Astrocyte of the spinal cord (primary cell): ENCODE measurements at places on chromosomes 7 and 10.

- peak; percentile 35 for DNase-seq
These were observed 33.9 kb downstream of the MTPN start for GRCh38 chr7:135943134-135943879.

GRCh38 chr7:13839063-13839462 is 150.4 kb downstream of the ETV1 start:
- no peak for DNase-seq

- peak; percentile 47 for DNase-seq
These were observed 186.1 kb downstream of the ZNF365 start for GRCh38 chr10:62560201-62560819.

DNA sequence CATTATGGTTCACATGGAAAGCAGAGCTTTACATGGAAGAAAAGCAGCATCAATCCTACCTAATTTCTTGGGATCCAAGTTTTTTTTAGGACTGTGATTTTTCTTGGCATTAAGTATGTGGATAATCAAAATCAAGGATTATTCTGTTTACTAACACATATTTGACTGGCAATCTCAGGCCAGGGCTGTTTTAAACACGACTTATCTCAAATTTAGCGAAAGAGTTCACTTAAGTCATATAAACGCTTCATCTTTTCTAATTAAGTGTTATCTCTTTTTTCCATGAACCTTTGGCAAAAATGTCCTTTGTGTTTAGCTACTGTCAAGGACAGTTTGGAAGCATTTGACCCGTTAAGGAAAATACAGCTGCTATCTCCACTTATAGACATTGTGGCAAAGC is 92.0 kb downstream of the GNAI1 start:
- DNase-seq = no peak

GRCh38 chr7:64559206-64559605 is 3.7 kb downstream of the ZNF680 start:
- DNase-seq = peak; percentile 42

DNA sequence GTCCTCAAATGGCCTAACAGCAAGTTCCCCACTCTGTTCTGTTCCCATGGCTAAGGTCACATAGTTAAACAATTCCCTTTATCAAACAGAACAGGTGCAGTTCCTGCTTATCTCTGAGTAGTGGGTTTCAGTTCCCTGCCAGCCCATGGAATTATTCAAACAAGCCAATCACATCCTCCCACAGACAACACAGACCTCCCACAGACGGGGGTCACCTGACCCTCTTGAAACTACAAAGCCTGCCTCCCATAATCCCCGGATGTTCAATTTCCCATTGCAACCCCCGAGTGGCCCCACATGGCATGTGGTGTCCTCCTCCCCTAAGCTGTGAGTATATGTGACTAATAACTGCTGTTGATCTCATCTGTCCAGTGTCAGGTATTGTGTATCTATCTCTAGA is 64.1 kb downstream of the TMEM168 start:
- no peak for DNase-seq

DNA sequence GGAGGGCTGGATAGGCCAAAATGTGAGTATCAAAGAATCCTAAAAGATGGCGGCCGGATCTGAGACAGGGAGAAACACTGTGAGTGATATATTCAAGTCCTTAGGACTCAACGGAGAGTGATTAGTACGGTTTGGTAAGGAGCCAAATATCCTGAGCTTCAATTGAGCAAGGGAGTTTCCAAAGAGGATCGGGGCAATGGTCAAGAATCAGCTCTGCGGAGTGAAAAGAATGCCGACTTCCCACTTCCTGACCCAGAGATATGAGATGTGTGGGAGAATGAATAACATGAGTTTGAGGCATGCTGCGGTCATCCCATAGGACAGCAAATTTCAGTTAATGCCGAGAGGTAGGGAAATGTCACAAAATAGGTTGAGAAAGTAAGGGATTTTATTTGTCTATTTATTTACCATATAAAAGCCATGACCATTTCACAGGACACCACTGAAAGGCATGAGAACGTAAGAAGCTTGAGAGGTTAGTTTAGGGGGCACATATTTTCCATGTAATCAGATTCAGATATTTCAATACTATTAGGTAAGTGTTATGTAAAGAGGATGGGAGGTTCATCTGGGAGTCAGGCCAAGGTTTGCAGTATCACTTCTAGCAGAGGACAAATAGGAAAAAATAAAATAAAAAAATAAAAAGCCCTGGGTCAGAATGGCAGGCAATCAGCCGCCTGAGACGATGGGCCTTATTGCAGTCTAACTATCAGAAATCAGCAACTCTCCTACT is 165.6 kb downstream of the HGF start:
- peak; percentile 74 for DNase-seq

DNA sequence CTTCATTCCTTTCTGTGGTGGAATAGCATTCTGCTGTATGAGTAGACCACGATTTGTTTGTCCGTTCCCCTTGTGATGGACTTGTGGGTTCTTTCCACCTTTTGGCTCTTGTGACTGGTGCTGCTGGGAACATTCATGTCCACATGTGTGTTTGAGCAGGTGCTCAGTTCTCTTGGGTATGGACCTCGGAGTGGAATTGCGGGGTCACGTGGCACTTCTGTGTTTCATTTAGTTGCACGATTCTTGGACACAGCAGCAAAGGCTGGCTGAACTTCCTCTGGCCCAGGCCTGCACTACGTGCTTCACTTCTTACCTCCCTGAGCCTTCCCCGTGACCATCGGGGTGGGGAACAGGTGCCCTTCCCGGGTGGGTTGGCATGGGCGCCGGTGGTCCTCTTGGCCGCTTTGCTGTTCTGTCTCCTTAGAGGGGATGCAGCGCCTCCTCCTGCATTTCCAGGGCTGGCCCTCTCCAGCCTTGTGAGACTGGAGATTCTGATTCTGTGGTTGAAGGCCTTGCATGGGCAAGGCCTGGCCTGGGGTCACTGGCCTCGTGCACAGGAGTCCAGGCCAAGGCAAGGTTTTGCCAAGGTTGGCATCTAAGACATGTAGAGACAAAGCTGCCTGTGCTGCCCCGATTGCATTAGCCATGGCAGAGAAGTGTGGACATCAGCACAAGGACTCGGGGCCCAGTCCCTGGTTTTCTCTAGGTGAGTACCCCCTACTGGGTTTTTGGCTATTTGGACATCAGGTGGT is 25.1 kb downstream of the DOCK1 start:
- no peak for DNase-seq

GRCh38 chr10:126876456-126876855 is 28.8 kb upstream of the DOCK1 start:
- no peak for DNase-seq

DNA sequence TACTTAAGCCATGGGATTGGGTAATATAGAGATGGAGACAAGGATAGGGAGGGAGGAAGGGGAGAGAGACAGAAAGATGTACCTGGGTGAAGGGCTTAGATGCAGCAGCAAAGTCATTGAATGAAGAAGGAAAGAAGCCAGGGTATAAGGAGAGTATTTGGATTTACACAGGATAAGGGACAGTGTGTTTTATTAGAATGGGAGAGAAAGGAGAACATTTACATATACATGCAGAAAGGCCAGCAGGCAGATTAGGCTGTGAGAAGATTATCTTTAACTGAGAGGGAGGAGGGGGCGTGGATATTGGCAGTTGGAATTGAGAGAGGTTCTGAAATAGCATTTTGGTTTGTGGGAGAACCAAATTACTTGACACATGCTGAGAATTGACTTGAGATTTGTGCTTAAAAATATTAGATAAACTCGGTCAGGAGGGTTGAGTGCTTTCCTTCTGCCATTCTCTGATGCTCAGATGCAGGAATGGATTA is 161.5 kb upstream of the ZNF804B start:
- no peak for DNase-seq

GRCh38 chr10:108787932-108788331 is 1135.4 kb downstream of the XPNPEP1 start:
- peak; percentile 50 for DNase-seq

- DNase-seq = peak; percentile 90
These were observed 60.6 kb downstream of the PRTFDC1 start for GRCh38 chr10:24891823-24892222.

DNA sequence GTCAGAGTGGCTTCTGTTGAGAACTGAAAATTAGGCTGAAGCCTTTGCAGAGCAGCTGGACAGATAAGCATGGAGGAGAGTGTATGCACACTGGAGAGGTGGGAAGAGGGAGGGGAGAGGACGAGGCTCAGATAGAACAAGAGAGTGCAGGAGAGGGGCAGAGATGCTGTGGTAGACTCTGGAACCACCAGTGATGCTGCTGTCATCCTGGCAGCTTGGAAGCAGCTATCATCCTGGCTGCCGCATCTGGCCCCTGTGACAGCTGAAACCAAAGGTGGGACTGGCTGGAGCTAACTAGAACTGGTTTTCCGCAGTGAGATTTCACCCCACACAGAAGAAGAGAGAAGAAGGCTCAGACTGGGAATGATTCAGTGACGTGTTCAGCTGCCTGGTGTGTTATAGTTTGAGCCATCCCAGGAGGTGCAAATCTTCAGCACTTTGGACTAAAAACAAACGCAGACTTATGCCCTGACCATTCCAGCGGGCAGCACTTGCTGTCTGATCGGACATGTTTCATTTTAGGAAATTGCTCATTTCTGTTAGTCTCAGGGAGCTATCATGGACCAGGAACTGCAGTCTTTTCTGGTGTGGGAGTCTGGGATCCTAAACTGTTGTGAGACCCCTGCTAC is 38.4 kb downstream of the EEPD1 start:
- peak; percentile 13 for DNase-seq

DNA sequence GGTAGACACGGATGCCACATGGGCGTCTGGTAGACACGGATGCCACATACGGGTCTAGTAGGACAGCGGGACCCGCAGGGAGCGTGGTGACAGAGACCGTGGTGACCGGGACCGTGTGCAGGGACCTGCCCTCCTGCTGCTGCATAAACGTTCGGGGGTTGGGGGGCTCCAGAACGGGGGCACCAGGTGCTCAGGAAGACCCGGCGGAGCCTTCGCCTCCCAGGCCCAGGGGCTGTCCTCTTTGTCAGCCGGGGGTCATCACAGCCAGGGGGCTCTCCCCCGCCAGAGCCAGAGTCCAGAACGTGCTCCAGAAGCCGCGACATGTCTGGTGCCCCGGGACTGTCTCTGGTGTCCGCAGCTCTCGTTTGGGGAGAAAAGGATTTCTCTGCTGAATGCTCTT is 69.2 kb upstream of the ADGRA1 start:
- no peak for DNase-seq

DNA sequence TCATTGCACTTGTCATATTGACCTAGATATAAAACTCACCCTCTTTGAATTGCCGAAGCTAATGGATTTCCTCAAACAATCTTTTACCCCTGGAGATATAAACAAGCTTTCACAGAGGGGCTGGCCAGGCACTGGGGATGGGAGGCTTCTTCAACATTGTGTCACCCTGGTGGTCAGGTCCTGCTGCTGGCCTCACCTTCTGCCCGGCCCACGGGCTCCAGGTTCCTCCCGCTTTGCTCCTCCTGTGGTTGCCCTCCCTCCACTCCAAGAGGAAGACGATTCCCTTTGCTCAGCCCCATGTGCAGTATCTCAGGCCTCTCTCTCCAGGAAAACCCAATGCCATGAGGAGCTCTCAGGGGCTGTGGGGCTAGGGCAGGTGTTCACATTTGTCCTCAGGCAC is 118.1 kb upstream of the ADCY1 start:
- DNase-seq = no peak

DNA sequence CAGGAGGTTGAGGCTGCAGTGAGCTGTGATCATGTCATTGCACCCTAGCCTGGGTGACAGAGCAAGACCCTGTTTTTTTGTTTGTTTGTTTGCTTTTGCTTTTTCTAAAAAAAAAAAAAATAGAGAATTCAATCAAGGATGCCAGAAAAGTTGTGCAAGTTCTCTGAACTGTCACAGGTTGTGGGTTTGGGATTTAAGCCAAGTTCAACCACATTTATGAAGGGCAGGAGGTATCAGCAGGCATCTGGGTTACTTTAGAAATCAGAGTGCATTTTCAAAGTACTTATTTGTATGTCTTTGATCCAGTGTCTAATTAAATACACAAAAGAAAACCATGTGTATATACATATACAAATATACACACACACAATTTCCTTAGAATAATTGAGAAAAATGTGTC is 151.2 kb upstream of the MINDY3 start:
- DNase-seq = no peak

GRCh38 chr7:94380264-94380663 is 14.4 kb upstream of the COL1A2 start:
- no peak for DNase-seq

GRCh38 chr7:84469034-84469433 is 274.4 kb upstream of the SEMA3A start:
- peak; percentile 15 for DNase-seq

GRCh38 chr10:24449321-24449740 is 240.4 kb downstream of the KIAA1217 start:
- DNase-seq = peak; percentile 71

GRCh38 chr7:47179812-47180515 is 401.9 kb downstream of the TNS3 start:
- DNase-seq = peak; percentile 72

GRCh38 chr10:62735464-62736167 is 68.9 kb upstream of the ADO start:
- peak; percentile 16 for DNase-seq

- DNase-seq = peak; percentile 74
These were observed 119.3 kb upstream of the CACNA2D1 start for GRCh38 chr7:82562716-82563404.

- DNase-seq = no peak
These were observed 169.6 kb upstream of the FAM171A1 start for GRCh38 chr10:15540727-15541126.

- DNase-seq = no peak
These were observed 36.0 kb upstream of the FAM20C start for GRCh38 chr7:156111-157007.

DNA sequence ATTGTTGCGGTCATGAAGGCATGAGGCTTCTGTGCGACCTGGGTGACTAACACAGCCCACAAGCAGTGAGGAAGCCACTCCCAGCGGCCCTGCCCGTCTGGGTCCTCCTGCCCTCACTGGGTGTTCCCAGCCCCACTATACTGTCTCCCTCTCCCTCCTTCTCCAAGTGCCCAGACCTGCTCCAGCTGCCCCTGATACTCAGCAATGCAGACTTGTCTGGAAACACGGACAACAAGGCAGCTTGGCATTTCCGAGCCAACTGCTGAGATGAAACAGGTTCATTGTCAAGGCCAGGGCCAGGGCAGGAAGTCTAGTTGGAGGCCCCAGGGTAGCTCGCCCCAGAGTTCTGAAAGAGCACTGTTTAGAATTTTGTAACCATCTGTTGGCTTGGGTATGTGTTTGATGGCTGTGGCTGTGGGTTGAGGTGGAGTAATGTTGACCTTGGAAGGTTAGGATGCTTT is 95.7 kb downstream of the RBM20 start:
- peak; percentile 34 for DNase-seq

DNA sequence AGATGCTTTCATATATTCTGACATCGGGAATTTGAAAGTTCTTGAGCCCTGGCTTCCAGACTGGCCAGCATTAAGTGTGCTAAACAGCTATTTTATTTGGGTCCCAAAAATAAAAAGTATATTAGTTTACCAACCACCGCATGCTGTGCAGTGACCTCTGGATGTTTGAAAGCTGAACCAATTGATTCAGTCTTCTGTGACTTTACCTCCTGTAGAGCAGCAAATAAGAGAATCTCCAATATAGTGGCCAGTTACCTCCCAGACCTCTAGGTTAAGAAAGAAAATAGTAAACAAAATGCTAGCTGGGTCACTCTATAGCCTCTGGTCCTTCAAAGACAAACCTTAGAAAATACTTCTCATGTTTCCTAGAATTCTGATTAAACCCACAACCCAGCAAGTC is 424.6 kb upstream of the NFE2L3 start:
- DNase-seq = no peak

GRCh38 chr7:137625197-137625596 is 221.6 kb downstream of the DGKI start:
- no peak for DNase-seq
